ENCODE measurements at places on chromosomes 1 and 21.

DNA sequence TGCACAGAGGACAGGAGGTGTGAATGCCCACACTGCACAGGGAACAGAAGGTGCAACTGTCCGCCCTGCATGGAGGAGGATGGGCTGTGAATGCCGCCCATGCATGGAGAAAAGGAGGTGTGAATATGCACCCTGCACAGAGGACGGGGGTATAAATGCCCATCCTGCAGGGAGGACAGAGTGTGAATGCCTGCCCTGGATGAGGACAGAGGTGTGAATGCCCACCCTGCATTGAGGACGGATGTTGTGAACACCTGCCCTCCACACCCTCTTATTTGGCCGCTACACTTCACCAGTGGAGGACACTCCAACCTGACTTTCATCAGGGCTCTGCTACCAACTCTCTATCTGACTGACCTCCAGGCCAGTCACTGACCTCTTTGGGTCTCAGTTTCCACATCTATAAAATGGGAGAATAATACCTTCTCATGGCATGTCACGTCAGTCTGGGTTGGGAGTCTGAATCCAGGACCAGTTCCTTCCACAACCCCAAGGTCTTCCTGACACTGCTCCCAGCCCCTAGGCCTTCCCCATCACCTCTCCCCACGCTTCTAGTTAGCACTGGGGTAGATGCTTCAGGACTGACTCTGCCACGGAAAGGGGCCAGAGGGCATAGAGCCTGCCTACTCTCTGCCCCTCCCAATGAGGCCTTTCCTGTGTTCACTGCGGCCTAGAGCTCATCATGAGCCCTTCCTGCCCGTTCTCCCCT is 28.4 kb downstream of the ZBTB17 start:
- no peak for DNase-seq

DNA sequence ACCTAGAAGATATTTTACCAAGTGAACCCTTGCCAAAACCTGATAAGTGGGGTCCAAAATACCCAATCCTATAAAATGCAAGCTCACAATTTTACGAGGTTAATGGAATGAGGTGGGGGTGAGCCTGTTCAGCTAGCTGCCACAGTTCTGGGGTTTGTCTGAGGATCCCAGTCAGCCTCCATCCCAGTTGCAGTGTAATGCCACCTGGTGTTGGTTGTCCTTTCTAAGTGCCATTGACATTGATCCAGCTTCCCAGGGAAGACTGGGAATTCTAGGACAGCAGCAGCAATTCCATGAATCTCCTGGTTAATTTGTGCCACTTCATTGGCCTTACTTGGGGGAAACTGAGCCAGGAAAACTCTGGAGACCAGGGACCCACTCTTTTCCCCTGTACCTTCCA is 298.3 kb downstream of the RWDD3 start:
- peak; percentile 6 for DNase-seq

DNA sequence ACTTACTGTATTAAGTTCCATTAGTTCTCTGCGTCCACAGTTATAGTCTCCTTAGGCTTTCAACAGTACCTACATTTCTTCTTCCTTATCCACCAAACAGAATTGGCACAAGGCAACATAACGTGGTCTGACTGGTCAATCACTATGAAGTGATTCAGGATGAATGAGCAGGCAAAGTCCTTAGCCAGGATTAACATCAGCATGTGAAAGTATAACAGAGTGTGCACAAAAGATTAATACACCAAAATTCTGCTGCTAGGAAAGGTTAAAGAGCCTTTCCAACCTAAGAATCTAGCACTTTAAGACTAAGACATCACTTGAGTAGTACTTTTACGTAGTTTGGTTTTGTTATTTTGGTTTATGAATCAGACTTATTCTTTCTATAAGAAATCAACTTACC is 15.8 kb downstream of the DEPDC1 start:
- no peak for DNase-seq

DNA sequence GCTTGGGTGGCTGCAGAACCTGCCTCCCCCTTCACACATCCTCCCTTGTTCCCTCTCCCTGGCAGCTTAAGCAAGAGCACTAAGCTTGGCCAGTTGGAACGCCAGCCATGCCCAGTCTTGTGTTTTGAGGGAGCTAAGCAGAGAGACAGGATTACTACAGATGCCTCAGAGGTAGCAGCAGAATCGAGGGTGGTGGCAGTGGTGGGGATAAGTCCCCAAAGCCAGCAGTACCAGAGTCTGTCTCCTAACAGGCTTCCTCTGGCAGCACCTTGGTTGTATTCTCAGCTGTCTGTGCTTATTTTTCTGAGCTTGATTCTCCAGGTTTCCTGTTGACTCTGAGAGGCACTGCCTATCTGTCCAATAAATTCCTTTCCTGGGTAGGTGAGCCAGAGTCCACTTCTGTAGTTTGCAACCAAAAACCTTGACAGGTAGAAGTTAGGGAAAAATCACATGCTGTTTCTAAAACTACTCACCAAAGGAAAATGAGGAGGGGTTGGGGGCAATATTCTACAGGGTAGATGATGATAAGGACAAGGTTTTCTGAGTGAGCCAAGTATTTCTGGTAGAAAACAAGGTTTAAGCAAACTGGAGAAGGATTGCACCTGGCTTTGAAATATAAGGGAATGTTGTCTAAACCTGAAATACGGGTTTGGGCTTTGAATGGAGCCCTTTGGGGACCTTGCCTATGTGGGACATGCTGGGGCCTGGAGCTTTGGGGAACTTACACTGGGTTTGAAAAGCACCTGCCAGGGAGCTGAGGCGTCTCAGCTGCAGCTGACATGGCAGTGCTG is 100.8 kb downstream of the PBX1 start:
- no peak for DNase-seq

- no peak for DNase-seq
Observed at GRCh38 chr1:201916649-201917249, 28.1 kb downstream of the SHISA4 start.

DNA sequence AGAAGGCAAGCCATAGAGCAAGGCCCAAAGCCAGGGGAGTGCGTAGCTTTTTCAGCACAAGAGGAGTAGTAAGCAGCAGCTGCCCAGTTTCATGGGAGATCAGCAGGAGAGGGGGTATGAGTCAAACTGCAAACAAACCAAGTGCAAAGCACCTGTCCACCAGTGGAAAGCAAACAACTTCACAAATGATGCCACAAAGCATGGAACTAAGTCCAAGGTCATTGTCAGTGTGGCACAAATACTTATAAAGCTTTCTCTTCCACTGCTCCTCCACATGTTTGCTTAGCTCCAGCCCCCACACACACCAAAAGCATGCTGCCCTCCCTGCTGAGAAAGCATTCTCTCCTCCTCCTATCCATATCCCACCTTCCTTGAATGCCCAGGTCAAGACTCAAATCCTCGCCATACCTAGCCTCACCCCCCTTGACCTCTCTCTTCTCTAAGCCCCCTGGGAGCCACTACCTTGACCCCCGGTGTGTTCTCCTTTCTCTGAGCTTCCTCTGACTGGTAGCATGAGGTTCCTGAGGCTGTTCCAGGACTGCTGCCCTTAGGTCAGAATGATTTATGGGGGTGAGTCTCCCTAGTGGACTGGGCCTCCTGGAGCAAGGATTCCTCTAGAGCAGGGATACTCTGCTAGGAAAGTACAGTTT is 70.4 kb downstream of the DMAP1 start:
- DNase-seq: no peak

DNA sequence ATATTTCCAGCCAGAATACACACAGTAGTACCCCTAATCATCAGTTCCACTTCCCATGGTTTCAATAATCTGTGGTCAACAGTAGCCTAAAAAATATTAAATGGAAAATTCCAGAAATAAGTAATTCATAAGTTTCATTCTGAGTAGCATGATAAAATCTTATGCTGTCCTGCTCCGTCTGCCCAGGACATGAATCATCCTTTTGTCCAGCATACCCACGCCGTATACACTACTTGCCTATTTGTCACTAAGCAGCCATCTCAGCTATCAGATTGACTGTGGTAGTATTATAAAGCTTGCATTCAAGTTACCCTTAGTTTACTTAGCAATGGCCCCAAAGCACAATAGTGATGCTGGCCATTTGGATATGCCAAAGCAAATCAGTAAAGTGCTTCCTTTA is 118.7 kb downstream of the SLC5A9 start:
- no peak for DNase-seq

All from pons (tissue), 1 donor.